ENCODE measurements at places on chromosomes 13 and 19.

- no peak for DNase-seq
Measured at GRCh38 chr19:435056-435706, 25.7 kb downstream of the SHC2 start.

GRCh38 chr19:43774103-43774939 is 6.5 kb downstream of the KCNN4 start:
- DNase-seq: no peak

DNA sequence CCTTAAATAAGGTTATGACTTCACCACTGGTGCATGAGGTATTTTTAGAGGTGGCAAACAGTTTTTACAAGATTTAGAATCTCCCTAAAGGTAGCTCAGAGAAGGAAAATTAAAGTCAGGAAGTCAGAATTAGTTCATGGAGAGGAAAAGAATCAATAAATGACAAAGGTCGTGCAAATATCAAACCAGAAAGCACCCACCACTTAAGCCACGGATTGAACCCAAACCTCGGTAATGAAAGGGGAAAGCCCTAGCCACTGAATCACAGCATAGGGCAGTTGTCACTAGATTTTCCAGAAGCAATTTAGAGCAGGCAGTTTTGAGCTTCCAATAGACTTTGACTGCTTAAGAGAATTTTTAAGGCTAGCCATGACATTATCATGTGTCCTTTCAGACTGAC is 1590.4 kb downstream of the SLITRK1 start:
- no peak for DNase-seq

- peak; percentile 57 for DNase-seq
Measured at GRCh38 chr19:37655301-37655688, at the start of gene ZFP30. Gene ZFP30 (minus strand): TSS chr19:37655465. CDS start chr19:37647822, 7,643 bp downstream.

- DNase-seq: no peak
Measured at GRCh38 chr13:19069684-19070397, 111.8 kb downstream of the TUBA3C start.
